ENCODE measurements at places on chromosomes 3 and 15.

DNA sequence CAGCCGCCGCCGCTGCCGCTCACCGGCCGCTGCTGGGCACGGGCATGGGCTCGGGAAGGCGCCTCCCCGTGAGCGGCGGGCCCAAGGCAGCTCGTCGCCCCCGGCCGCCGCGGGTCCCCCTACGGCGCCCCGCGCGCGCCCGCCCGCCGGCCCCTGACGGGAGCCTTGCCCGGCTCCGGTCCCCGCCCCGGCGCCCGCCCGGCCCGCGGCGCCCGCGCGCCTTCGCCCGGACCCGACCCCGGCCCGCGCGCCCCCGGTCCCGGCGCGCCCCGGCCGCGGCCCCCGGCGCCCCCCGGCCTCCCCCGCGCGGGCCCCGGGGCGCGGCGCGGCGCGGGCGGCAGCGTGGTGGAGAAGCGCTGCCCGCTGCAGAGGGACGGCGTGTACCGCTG lies 177.7 kb downstream of the OR4M2 start:
- DNase-seq: no peak

DNA sequence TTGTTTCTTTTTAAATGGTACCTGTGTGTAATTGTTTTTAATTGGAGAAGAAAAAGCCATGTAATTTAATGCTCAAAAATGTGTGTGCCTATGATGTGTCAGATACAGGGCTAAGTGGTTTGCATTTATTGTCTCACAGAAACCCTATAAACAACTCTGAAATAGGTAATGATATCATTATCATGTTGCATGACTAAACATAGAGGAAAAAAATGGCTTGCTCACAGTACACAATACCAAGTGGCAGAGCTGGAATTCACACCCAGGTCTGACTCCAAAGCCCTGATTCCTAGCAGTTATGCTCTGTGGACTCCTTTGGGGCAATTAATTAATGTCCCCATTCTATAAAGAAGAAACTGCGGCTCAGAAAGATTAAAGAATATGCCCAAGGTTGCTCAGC lies 237.4 kb upstream of the TRIM42 start:
- DNase-seq: no peak

- DNase-seq: no peak
These were observed 367 bp upstream of the TARS3 start for GRCh38 chr15:101724675-101725005.

DNA sequence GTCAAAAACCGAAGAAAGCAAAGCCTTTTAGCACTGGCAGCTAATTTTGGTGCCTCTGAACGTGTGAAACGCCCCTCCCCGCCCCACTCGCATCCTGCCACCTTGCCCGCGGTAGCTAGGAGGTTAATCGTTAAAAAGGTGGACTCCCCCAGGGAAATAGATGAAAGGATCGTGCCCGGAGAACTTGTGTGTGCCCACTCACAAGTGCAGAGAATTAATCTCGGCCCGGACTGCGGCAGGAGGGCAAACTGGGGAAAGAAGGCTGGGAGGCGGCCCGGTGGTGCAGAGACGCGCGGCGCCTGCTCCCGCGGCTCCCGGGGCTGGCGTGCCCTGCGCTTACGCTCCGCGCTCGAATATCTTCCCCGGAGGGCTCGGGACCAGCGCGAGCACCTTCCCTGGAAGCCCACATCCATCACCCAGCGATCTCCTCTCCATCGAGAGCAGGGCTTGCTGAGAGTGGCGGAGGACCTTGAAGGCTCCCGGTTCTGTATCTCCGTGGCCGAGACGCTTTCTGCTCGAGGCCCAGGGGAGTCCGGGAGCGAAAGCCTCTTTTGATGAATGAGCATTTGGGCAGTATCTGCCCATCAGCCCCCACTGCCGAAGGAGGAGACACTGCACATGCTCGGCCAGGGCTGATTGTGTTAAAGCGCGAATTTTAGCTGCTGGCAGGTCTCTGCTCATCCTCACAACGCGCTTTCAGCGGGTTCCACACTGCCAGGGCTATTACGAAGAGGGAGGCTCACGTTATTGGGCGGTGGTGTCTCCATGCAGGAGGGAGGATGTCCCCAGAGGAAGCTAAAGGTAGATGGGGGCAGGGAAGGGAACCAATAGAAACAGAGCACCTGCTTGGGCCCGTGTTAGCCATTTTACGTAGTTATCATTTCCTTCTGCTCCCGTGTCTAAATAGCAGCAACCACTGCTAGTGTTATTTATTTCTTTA lies 1.3 kb upstream of the SPTSSB start:
- DNase-seq: peak; percentile 25

GRCh38 chr3:173395073-173395411 lies 2.5 kb upstream of the NLGN1 start:
- no peak for DNase-seq

- no peak for DNase-seq
These were observed 7.4 kb upstream of the IQSEC1 start for GRCh38 chr3:13080591-13080990.

GRCh38 chr15:78540871-78541743 lies 863 bp downstream of the PSMA4 start:
- DNase-seq: no peak

DNA sequence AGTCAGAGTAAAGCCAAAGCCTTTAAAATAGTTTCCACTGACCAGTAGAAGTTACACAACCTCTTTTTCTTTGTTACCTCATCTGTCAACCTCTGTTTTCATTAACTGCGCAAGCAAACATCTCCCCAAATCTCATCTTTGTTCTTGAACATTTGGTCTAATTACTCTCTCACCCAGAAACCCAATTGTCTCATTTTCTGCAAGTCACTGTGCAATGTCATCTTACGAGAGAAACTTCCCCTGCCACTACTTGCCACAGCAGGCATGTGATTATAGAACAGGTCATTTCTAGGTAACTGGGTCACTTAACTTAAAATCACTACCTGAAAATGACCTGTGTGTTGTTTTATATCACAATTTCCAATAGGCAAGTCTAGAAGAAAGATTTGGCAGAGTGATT lies 159.4 kb downstream of the SI start:
- DNase-seq: no peak

DNA sequence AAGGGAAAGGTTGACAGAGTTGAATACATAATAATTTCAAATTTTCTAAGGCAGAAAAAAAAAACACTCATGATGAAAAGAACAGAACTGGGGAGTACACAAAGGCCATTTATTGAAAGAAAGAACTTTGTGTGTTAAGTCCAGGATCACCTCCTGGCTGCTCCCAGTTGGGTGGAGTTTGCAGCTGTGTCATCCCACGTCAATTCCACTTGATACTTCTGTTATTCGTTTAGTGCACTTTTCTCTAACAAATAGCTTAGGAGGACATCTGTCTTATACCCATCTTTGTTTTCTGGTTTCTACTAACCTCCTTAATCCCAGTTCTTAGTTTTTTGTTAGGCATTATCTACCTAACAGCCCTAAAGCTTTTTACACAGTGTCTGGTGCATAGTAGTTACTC lies 44.7 kb downstream of the SGO1 start:
- DNase-seq: no peak

DNA sequence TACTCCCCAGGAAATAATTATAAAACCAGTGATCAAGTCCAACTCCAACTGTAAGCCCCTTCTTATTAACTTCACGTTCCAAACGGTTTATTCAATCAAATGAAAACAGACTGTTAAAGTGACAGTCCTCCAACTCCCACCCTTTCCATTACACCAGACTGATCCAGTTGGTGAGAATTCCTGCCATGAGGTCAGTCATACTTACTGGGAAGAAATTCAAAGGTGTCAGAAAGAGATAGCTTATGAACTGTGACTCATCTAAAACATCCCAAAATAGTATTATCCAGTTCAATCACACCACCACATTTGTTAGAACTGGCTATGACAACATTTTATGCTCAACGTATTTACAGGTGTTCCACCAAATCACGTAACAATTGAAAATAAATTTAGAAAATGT lies 19.5 kb downstream of the SMARCC1 start:
- DNase-seq: no peak

DNA sequence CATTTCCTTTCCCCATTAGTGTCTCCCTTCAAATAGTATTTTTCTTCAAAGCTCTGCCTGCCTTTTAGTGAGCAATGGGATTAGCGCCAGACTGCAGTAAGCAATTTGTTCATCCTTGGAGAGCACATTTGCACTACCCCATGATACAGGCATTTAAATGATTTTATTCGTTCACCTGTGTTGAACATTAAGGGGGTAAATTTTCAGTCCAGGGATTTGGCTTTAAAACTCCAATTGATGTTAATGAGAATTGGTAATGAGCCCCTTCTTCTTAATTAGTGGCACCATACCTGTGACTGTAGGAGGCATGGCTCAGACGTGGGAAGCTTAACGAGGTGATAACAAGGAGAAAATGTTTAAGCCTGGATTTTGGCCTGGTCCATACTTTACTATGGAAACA lies 161.4 kb upstream of the NANOGP8 start:
- DNase-seq: no peak

DNA sequence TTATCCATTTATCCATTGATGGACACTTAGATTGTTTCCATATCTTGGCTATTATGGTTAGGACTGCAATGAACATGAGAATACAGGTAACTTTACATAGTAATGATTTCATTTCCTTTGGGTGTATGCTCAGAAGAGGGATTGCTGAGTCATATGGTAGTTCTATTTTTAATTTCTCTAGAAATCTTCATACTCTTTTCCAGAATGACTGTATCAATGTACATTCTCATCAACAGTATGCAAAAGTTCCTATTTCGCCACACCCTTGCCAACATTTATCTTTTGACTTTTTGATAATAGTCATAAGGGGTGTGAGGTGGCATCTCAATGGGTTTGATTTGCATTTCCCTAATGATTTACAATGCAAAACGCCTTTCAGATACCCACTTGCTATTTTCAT lies 6.2 kb upstream of the NIPA1 start:
- DNase-seq: no peak

GRCh38 chr3:137116619-137117018 lies 158.8 kb downstream of the IL20RB start:
- DNase-seq: no peak

GRCh38 chr15:78155355-78155939 lies 6.3 kb downstream of the IDH3A start:
- DNase-seq: no peak

GRCh38 chr3:101195951-101196713 lies 124.2 kb downstream of the IMPG2 start:
- peak; percentile 17 for DNase-seq
